ENCODE measurements at places on chromosomes 16 and 17. TPM values are rescaled to one million over a fixed set of nuclear protein-coding genes. Genes with fewer than 3 reads are reported as not detected.

DNA sequence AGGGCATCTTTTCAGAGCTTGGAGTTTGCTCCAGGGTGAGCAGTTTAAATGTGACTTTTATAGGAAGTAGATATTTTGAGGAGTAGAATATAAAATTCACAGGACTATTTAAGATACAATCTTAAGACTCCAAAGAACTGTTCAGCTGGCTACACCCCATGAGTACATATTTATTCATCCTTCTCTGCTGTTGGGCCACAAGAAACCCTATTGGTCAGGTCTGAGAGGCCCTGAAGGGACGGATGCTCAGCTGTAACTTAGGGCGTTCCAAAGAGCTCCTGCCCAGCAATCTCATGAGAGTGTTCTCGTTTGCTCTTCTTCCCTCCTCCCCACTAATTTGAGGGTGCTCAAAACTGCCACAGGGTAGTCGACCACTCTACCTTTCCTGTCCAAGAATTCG lies 7.3 kb downstream of the ST6GALNAC2 start:
- no peak for DNase-seq

DNA sequence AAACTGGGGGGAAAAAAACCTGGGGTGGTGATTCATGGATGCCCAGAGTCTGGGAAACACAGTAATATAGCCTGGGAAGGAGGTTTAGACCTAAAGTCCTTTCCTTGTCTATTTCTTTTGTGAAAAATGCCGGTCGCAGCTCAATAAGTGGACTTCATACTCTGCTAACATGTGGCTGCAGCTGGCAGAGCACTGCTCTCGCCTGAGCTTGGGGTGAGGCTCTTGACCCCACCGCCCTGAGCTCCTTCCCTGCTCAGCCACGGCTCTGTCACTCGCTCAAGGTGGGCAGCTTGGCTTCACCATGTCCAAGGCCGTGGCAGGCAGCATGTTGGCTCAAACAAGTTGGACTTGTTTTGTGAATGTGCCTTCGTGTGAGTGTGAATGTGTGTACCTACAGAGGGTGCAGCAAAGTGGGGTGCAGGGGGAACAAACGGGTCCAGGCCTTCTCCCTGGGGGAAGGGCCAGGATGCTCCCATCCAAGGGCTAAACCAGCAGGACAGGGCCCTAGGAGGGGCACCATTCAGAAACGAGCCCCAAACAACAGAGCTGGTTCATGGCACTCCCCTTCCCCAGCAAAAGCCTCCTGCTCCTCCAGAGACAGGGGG lies 4.9 kb downstream of the FA2H start:
- DNase-seq: no peak

The VASN gene
- 4.3 TPM for total RNA-seq

The SLC52A1 gene
- total RNA-seq: not detected

The METTL9 gene
- total RNA-seq: 53.4 TPM

The KRT27 gene
- not detected for total RNA-seq

DNA sequence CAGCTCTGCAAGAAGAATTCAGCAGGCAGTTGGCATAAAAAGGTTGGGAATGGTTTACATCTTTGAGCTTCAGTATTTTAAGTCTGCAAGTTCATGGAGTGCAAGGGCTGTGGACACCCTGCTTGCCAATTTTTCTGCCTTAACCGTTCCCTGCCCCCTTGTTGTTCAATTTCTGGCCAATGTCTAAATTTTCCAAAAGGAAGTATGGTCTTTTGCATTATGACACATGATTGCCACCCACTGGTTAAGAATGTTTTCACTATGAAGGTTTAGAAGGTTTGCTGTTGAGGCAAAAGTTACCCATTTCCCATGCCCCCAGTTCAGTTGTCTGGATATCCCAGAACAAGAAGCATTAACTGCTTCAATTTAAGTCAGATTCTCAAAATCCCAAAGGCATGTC lies 441.9 kb downstream of the CDH13 start:
- no peak for DNase-seq

The NXPH3 gene
- 3.4 TPM for total RNA-seq

DNA sequence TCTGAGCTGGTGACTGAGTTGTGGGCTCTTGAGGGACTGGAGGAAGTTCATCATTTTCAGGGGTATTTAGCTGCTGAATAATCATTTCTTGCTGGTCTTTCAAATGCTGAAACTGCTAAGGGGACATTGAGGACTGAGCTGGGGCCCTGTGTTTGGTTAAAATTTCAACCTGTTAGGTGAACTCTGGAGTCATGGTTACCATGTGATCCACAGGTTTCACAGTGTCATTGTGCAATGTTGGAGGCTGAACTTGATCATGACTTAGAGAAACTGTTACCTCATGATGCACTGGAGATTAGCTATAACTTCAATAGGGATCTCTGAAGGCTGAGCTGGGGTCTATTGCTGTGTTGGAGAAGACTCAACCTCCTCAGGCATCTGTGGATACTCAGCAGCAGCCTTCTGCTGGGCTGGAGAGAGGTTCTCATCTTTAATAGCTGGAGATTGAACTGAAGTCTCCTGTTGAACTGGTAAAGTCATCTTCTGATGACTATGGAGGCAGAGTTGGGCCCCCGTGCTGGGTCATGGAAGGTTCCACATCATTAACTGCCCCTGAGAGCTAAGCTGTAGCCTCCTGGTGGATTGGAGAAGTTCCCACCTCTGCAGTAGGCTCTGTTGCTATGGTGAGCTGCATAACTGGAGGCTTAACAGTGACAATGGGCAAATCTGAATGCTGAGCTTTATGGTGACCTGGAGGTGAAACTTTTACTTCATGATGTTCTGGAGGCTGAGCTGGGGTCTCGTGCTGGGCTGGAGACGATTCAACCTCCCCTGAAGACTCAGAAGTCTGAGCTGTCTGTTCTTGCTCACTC lies 15.2 kb downstream of the RDM1 start:
- no peak for DNase-seq

DNA sequence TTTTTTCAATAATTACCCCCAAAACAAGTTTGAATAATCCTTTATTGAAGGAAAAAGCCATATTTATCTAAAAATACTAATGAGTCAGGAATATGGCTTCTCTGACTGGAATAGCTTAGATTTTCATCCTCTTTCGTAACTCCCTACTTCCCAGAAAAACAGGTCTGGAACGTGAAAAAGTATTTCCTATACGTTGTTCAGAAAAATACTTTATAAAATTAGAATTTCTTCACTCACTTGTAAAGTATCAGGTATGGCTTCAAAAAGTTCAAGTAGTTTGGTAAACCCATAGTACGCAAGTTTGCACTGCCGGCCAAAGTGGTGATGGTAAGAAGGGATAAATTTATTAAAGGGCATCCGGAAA lies 33.7 kb downstream of the MARF1 start:
- DNase-seq: no peak

The SLC38A8 gene
- total RNA-seq: 2.0 TPM

The MT1X gene
- total RNA-seq: 85.9 TPM

- no peak for DNase-seq
Observed at GRCh38 chr16:80994451-80994850, 12.2 kb downstream of the CMC2 start.

GRCh38 chr17:49523706-49524472 lies 28.8 kb downstream of the NGFR start:
- DNase-seq: no peak

DNA sequence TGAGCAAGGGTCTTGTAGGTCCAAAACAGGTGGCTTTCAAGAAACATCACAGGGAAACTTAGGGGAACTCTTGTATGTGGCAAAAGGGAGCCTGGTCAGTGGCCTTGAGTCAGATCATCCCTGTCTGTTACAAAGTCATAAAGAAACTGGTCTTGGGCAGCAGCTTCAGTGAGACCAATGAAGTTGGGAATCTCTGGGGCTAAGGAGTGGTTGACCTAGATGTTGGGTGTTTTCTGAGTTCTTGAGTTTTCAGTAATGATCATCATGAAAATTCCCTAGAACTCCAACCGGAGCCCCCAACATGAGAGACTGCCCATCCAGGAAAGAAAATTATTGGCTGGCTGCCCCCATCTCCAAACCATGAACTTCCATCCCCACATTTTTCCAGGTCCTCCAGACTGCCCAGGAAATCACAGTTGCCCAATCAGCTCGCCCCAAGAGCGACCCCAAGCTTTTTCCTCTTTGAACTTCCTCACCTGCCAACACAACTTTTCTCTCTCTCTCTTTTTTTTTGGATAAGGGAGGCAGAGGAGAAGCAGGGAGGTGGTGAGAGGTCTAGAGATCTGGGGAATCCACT lies 3.9 kb downstream of the CCR7 start:
- no peak for DNase-seq

GRCh38 chr16:49498264-49498663 lies 124.7 kb downstream of the C16orf78 start:
- no peak for DNase-seq

The RAMP2 gene
- 39.3 TPM for total RNA-seq

The CA7 gene
- total RNA-seq: not detected

Measured in left ventricle myocardium superior (tissue), 1 donor.